Panc1 (cell line): ENCODE measurements at places on chromosomes 13 and 19.

DNA sequence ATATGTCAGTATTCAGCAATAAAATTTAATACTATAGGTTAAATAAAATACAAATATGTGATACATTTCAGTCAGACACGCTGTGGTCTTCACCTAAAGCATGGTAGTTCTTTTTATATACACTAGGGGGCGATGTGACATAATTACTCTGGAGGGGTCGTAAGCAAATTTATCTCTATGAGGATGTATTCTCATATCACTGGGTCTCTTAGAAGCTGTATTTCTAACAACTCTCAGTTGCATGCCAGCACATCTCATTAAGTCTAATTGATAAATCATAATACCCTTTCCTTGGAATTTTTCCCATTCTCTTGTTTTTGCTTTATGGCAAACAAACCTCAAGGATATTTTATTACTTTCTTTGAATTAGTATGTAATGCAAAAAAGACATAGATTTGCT lies 3.9 kb upstream of the PCDH17 start:
- no peak for DNase-seq

DNA sequence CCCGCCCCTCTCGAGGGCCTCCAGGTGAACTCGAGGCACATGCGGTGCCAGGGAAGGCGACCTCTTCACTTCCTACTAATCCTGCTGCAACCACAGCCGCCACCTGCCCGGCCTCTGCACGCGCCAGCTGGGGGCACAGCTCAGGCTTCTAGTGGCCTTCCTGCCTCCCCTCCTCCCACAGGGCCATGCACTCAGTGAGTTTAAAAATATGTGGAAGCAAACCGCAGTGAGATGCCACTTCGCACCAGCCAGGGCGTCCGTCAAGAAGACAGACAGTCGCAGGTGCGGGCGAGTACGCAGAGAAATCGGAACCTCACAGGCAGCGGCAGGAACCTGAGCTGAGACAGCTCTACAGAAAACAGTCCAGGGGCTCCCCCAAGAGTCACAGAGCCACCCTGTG lies 10.4 kb downstream of the LMNB2 start:
- DNase-seq, result no peak

DNA sequence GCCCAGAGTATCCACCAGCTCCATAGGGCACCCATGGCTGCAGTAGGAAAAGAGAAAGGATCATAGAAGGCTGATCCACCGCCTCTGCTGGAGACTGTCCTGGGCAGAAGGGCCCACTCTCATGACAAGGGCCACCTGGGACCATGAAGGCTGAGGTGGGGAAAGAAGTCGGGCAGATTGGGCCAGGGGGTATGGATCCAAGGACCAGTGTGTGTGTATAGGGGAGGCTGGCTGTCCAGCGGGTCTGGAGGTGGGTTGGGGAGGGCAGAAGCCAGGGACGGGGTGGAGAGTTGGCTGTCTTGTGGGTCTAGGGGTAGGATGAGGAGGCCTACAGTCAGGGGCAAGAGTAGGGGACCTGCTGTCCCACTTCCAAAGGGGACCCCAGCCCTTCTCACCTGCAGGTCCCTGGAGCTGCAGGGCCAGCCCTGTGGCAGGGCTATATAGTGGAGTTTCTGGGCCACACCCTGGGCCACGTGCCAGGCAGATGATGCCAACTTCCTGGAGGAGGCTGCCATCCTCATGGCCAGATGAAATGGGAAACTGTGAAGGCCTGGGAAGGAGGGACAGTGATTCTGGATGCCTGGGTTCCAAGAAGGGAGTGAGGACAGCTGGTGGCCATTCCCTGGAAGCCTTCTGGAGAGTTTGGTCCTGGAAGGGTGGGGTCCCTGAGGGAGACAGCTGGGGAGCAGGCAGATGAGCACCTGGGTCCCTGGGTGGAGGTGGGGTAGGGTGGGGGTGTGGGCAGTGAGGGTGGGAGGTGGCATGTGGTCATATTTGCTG lies at the start of gene FCGBP:
Gene FCGBP, minus strand, starts transcription at position 51 of the 780 bp plus-strand sequence.
- DNase-seq, result no peak

GRCh38 chr13:45490068-45490467 lies 25.3 kb downstream of the COG3 start:
- no peak for DNase-seq

DNA sequence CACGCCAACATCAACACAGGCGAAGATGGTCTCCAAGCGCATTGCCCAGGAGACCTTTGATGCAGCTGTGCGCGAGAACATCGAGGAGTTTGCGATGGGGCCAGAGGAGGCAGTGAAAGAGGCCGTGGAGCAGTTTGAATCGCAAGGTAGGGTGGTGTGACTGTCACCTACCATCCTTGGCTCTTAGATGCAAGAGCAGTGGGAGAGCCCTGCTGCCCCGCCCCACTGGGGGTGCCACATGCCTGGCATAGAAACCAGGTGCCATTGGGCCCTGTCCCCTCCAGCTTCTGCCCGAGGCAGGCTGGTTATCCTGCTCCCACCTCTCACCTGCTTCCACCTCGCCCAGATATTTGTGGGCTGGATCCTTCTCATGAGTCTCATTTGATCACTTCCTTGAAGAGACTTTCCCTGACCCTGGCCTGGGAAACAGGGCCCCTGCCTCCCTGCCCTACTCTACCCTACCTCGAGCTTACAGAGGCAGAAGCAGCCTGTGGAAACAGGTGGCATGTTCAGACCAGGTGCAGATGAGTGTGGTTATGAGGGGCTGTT lies 9.4 kb downstream of the ARMC6 start:
- no peak for DNase-seq

- no peak for DNase-seq
Observed at GRCh38 chr19:10104130-10104513, 1.6 kb upstream of the ANGPTL6 start.

GRCh38 chr19:3532154-3532786 lies 6.7 kb upstream of the TEKTIP1 start:
- no peak for DNase-seq

DNA sequence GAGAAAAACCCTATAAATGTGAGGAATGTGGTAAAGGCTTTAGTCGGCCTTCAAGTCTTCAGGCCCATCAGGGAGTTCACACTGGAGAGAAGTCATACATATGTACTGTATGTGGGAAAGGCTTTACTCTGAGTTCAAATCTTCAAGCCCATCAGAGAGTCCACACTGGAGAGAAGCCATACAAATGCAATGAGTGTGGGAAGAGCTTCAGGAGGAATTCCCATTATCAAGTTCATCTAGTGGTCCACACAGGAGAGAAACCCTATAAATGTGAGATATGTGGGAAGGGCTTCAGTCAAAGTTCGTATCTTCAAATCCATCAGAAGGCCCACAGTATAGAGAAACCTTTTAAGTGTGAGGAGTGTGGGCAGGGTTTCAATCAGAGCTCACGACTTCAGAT lies 11.7 kb downstream of the ZNF226 start:
- no peak for DNase-seq

- DNase-seq, result no peak
Observed at GRCh38 chr19:57560049-57560491, 407 bp upstream of the ZNF550 start.

GRCh38 chr13:88294368-88294767 lies 623.2 kb downstream of the SLITRK5 start:
- DNase-seq, result no peak

DNA sequence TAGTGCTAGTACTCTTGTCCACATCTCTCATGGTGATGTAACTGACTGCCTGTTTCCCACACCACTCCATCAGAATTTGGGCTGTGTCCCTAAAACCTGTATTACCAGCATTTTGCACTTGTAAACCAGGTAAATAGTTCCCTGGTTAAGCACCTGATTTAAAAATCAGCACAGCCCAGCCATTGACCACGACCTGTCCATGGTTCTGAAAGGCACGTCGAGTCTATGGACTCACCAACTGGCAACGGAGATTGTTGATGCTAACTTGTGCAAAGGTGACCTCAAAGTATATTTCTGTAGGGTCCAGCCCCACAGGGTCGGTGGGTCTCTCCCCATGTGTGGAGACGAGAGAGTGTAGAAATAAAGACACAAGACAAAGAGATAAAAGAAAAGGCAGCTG lies 46.7 kb upstream of the ZNF835 start:
- DNase-seq, result no peak
